Activated CD4-positive, alpha-beta T cell treated with anti-CD3 and anti-CD28 coated beads for 1 hour (primary cell): ENCODE measurements at places on chromosomes 13 and 19.

GRCh38 chr13:25881971-25882451 lies 169.8 kb downstream of the SHISA2 start:
- DNase-seq, result no peak

DNA sequence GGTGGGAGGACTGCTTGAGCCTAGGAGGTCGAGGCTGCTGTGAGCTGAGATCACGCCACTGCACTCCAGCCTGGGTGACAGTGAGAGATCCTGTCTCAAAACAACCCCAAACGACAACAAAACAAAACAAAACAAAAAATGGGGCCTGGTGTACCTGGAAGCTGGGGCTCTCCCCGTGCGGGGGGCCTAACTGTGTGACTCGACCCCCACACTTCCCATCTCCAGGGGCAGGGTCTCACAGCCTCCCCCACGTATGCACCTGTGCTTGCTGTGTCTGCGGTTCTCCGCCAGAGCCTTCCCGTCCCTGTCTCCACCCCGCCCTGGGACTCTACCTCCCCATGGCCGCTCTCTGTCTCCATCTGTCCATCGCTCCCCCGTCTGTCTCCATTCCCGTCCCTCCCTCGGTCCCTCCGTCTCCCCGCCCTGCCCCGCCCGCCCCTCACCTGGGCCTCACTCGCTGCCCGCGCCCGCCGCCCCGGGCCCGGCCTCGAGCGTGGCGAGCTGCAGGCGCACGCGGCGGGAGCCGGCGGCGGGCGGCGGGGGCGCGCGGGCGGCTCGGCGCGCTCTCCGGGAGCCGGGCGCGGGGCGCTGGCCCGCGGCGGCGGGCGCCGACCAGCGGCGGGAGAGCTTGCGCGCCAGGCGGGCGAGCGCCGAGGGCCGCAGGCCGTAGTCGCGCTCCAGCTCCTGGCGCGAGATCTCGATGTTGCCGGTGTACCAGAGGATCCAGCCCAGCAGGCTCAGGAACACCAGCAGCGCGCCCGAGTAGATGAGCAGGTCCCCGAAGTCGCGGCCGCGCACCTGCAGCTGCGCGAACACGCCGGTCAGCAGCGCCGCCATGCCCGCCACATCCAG lies 587 bp downstream of the TMEM238 start:
- peak; percentile 24 for DNase-seq

- DNase-seq, result no peak
Observed at GRCh38 chr19:2424686-2425621, 2.4 kb downstream of the TIMM13 start.

DNA sequence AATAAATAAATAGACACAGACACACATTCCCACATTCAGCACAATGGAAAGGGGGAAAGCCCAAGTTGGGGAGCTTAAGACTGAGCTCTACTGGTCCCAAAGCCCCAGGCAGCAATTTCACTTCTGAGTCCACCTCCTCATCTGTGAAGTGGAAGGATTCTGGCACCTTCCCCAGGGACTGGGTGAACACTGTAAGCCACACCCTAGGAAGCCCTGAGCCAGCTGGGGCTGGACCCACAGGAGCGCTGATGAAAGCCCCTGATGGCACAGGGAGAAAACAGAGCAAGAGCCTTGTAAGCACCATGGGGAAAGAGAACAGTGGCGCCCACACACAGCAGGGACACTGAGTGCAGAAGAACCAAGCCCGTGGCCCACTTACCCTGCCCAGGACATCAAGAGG lies 37.8 kb downstream of the EPS15L1 start:
- DNase-seq, result no peak

DNA sequence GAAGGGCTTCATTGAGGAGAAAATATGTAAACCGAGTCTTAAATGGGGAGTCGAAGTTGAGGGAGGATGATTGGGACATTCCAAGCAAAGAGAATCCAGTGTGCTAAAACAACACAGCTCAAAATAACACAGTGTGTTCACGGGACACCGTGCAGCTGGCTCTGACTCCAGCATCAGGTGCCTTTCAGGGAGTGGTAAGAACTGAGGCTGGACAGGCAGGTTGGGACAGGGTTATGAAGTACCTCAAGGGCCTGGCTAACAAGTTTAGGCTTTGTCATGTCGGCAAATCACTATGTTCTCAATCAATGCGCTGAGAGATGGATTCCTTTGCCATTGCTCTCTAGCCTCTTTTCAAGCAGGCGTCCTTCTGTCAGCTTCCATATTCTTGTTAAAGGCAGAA lies 27.5 kb upstream of the WDFY2 start:
- DNase-seq, result no peak

- DNase-seq, result no peak
Observed at GRCh38 chr19:16519230-16519687, 23.0 kb downstream of the CHERP start.

DNA sequence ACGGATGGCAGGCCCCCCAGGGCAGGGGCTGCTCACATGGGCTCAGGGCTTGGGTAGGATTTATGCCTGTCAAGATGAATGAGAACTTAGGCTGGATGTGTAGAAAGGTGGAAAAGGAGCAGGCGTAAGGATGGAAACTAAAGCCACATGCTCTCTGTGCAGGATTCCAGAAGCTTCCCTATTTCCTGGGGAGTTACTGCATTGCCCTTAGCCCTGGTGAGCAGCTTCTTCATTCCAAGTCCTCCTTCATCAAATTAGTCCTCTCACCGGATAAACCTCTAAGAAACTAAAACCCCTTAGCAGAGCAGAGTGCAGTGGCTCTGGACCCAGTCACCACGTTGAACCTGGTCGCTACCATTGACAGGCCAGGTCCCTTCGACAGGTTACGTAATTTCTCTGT lies 7.4 kb downstream of the ATP12A start:
- no peak for DNase-seq

DNA sequence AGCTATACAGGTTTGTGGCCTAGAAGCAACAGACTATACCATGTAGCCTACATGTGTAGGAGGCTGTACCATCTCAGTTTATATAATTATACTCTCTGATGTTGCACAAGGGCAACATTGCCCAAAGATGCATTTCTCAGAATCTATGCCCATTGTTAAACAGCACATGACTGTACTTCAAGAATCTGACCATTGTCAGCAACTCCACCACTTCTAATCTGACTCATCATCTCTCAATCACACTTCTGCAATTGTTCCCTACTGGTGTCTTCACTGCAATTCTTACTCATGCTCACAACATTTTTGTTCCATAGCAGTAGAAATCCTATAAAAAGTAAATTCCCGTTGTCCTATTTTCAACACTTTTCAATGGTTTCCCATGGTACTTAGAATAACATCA lies 63.9 kb upstream of the ATXN8OS start:
- no peak for DNase-seq

- no peak for DNase-seq
Observed at GRCh38 chr13:42381165-42381425, 109.1 kb downstream of the AKAP11 start.

GRCh38 chr19:57954996-57955395 lies 7.5 kb upstream of the ZNF256 start:
- DNase-seq, result no peak
